Heart left ventricle (tissue), 16 donors: ENCODE measurements at places on chromosomes 3 and 15.

- no peak for DNase-seq
Observed at GRCh38 chr15:64712353-64712752, 63.0 kb downstream of the RBPMS2 start.

GRCh38 chr3:137121704-137122314 is 164.0 kb downstream of the IL20RB start:
- peak; percentile 27 for DNase-seq

DNA sequence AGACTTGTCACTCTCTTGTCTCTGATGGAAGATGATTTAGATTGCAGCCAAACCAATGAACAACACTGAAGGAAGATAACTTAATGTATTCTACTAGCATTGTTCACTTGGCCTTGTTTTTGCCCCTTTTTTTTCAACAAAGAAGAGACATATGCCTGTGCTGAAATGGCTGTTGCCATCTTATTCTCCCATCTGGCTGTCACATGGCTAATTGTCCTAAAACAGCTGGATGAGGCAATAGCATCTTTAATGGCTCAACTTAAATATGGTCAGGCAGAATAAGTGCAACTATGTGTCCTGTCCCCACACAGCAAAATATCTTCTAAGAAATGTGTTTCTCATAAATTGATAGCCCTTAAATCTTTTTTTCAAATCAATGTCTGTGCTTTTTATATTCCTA is 576.9 kb downstream of the TUSC7 start:
- no peak for DNase-seq

- no peak for DNase-seq
Observed at GRCh38 chr3:136343446-136343845, 93.3 kb downstream of the PCCB start.

DNA sequence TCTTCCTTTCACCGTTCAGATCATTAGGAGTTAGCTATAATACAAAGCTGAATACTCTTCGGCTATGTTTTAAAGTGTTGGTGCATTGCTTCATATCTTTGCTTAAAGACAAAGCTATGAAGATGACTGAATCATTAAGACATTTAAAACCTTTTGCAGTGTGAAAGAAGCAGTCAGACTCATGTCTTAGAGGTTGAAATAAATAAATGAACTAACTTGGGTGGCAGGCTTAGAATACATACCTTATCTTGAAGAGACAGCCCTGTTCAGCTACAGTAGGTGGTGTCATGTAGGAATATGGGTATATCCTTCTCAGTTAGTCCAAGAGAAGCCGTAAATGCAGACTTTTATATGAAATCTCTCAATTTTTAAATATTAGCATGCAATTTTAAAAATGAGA is 63.4 kb downstream of the OPA1 start:
- DNase-seq: no peak

GRCh38 chr3:1287815-1288214 is 195.0 kb downstream of the CNTN6 start:
- DNase-seq: no peak

- DNase-seq: no peak
Observed at GRCh38 chr3:75180945-75181298, 483.2 kb upstream of the FRG2C start.

DNA sequence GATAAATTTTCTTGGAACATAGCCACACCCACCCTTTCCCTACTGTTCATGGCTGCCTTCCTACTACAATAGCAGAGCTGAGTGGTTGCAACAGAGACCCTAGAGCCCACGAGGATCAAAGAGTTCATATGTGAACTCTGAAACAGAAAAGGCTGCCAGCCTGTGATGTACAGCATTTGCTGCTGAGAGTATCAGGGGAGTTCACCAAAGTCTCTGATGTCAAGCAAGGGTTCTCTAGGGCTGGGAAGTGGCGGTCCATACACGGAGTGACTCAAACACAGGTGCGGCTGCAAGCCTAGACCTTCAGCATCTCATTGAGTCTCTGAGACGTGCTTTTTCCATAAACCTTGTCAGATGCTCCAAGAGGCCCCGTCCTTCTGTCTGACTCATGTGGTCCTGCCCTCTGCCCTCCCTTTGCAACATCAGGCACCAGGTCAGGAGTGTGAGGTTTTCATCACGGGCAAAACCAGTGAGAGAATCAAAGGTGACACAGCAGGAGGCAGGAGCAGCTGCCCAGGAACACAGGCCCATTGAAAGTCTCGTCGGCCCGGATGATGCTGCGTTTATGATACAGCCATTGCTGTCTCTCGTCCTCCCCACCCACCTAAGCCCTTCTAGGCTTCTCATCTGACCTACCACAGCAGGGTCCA is 42.9 kb downstream of the PCSK6 start:
- no peak for DNase-seq

DNA sequence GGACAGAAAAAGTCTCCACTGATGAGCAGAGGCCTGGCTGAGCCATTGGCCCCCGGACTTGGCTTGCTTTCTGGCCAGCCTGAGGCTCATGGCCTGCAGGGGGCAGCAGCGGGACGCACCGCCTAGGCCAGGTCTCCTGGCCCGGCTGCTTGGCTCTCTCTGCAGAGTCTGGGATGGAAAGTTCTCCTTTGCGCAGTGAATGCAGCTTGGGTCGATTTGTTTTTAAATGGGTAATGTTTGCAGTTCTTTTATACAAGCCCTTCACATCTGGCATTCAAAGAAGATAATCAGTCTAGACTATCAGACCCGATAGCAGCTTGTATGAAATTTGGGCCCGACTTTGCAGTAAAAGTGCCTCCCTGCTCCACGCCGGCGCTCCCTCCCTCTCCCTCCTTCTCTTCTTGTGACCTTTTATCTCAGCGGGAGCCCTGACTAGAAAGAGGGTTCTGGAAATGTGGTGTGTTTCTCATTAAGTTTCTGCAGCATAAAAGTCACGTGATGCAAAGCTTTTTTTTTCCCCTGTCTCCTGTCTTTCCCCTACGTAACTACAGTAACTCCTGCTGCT is 59.9 kb downstream of the ZNF621 start:
- peak; percentile 94 for DNase-seq

DNA sequence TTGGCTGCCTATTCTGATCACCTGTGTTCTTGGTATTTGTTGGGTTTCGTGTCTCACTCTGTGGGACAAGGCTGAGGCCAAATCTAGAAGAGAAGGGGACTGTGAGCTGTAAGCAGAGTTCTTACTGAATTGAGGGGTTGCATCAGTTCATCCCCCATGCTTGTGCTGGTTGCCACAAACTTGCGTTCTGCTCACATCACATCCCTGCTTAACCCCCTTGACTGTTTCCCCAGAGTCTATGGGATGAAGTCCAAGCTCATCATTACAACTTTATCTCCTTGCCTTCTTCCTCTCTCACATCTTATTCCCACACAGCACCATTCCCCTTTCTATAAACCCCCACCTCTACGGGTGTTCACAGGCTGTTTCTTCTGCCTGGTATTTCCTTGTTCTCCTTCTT is 143.8 kb upstream of the ABHD17C start:
- DNase-seq: no peak
